ENCODE measurements at places on chromosomes 6 and 20. TPM values are rescaled to one million over a fixed set of nuclear protein-coding genes. Genes with fewer than 3 reads are reported as not detected.

The TRIM10 gene
- not detected for total RNA-seq

The METTL24 gene
- total RNA-seq, result 0.52 TPM

The PRDM1 gene
- total RNA-seq, result 2.3 TPM

The OTOR gene
- not detected for total RNA-seq

The CDSN gene
- not detected for total RNA-seq

The VSX1 gene
- not detected for total RNA-seq

The PIGT gene
- 63.0 TPM for total RNA-seq

The CST1 gene
- 31.1 TPM for total RNA-seq

The ARG1 gene
- not detected for total RNA-seq

The RGS17 gene
- total RNA-seq, result 13.9 TPM

The MMP24 gene
- 0.98 TPM for total RNA-seq

The ASCC3 gene
- 113 TPM for total RNA-seq

The FAM8A1 gene
- total RNA-seq, result 23.7 TPM

The PHACTR1 gene
- 1.6 TPM for total RNA-seq

The NFKBIE gene
- total RNA-seq, result 2.7 TPM

The SNAP25 gene
- 0.53 TPM for total RNA-seq

The SDC4 gene
- 61.4 TPM for total RNA-seq

The SNPH gene
- 12.0 TPM for total RNA-seq

The TDP2 gene
- total RNA-seq, result 30.4 TPM

The CD83 gene
- 1.6 TPM for total RNA-seq

The CDKAL1 gene
- total RNA-seq, result 11.8 TPM

The RUNX2 gene
- 3.1 TPM for total RNA-seq

The SEMG2 gene
- total RNA-seq, result not detected

The RIPOR3 gene
- total RNA-seq, result 0.33 TPM

The PAK5 gene
- 0.03 TPM for total RNA-seq

The MATN4 gene
- total RNA-seq, result not detected

The PGC gene
- total RNA-seq, result not detected

The OPRM1 gene
- total RNA-seq, result not detected

The DPM1 gene
- total RNA-seq, result 43.4 TPM

The FLRT3 gene
- 0.52 TPM for total RNA-seq

The PTPRK gene
- 59.6 TPM for total RNA-seq

The CRISP3 gene
- total RNA-seq, result not detected

All from smooth muscle cell of the pulmonary artery (primary cell).